ENCODE measurements at places on chromosomes 3 and 15. TPM values are rescaled to one million over a fixed set of nuclear protein-coding genes. Genes with fewer than 3 reads are reported as not detected.

- DNase-seq: no peak
Observed at GRCh38 chr3:185934767-185935464, 2.9 kb downstream of the TRA2B start.

- DNase-seq: no peak
Observed at GRCh38 chr15:26661748-26662147, 111.1 kb downstream of the GABRB3 start.

DNA sequence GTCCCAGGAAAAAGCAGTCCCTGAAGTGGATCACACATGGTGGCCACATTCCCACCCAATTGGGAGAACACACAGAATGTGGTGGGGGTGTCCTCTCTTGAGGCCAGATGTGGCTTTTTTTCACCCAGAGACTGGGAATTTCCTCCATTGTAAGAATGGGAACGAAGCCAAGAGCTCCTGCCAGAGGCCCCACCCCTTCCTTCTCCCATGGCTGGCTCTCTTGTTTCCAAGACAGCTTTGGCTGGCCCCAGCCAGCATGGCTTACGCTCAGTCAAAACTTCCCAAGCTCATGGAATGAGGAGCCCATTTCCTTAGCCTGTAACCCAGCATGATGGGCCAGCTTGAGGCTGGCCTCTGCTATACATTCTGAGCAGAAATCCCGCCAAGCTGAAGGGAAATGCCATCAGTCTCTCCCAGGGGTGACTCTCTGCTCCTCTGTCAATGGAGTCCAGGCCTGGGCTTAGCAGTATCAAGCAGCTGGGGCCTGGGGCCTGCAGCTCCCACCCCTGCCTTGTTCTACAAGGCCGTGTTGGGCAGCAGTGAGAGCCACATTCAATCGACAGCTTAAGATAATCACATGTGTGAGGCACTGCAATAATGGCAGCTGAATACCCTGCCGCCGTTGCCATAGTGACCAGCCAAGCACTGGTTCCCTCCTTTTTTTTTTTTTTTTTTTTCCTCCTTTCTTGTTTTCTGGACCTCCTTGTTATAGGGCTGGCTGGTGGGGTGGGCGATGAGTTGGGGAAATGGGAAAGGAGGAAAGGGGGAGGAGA, 142.4 kb downstream of the EPHB1 start:
- no peak for DNase-seq

DNA sequence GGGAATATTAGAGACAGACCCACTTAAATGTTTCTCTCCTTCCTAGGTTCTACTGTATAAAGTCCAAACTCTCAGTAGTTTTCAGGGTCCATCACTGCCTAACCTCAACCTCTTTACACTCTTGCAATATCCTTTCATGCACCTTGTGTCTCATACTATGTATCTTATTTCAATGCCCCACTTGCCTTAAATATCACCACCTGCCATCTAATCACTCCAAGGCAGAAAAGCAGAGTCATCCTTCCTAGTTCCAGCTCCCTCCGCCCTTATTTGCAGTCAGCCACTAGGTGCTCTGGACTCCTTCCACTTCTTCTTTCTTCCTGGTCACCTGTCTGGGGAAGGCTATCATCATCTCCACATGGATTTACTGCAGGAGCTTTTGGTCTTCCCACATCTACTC, 322.0 kb downstream of the MFSD1 start:
- no peak for DNase-seq

GRCh38 chr15:77454951-77455350, 34.3 kb downstream of the HMG20A start:
- DNase-seq: no peak

GRCh38 chr15:57735431-57735830, 28.9 kb downstream of the POLR2M start:
- no peak for DNase-seq

DNA sequence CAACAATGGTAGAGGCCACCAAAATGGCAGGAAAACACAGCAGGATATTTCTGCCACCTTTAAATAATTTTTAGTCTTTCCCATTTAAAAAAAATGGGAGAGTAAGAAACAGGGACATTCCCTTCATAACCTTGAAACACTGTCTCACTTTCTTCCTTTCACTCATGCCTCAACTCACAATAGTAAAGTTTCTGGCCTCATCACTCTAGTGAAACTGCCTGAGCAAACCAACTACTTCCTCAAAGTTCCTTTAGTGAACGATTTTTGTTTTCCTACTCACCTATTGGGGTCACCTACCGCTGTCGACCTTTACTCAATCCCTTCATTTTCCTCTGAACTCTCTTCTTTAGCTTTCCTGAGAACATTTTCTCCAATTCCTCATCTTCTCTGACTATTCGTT, 33.0 kb downstream of the SHC4 start:
- no peak for DNase-seq

- no peak for DNase-seq
Observed at GRCh38 chr3:28212681-28213080, 28.7 kb upstream of the CMC1 start.

DNA sequence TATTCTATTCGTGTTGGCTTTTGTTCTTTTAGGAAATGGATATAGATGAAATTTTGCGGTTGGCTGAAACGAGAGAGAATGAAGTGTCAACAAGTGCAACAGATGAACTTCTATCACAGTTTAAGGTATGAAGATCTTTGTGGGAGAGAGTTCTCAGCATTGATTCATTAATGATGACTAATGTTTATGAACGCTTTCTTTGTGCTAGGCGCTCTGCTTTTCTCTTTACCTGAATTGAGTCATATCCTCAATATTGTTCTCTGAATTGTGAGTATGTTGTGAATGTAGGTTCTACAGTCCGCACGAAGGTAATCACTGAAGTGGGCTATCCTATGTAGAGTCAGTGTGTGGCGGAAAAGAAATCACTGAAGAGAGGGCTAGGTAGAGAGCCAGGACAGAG, 81.2 kb downstream of the CHD2 start:
- no peak for DNase-seq

- no peak for DNase-seq
Observed at GRCh38 chr3:24299246-24299805, 195.3 kb downstream of the THRB start.

ZNF710 gene
- total RNA-seq: 19.2 TPM

EAF2 gene
- total RNA-seq: 5.7 TPM

ERICH6 gene
- not detected for total RNA-seq

TRPC1 gene
- 8.8 TPM for total RNA-seq

SUSD5 gene
- total RNA-seq: not detected

Measured in CD4-positive, alpha-beta memory T cell (primary cell).